ENCODE measurements at places on chromosomes 2 and 18.

DNA sequence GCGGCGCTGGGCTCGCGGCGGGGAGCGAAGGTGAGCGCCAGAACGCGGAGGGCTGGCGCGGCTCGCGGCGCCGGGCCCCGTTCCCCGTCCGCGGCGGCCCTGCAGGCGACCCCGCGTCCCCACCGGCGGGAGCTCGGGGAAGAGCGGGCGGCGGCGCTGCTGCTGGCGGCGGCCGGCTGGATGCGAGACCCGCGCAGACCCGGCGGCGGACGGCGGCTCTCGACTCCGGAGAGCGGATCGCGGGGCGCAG, 213 bp downstream of the DOK6 start:
- DNase-seq = no peak

DNA sequence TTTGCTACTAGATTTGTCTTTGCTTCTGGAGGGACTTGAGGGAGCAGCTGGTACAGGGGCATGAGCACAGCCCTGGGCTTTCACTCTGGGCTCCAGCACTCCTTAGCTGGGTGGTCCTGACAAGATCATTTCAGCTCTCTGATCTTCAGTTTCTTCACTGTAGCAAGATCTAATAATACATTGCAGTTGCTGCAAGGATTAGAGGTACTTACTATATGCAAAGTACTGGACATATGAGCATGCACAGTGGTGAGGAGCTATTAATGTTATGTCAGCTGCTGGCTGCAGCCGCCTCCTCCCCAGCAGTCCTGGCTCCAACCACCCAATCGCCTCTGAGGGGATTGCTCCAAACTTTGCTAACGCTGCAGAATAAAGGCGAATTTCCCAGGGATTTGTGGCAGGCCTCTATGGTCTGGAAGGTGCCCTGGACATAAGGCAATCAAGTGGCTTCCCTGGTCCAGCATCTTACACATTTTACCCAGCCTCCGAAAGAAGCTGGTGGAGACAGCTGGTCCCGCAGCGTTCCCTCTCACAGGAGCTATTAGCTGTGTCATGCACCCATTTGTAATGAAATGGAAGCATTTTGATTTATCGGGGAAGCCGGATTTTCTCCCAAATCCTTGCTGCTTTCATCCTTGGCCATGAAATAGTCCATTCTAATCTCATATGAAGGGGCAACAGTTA, 96.7 kb downstream of the RHOB start:
- no peak for DNase-seq

DNA sequence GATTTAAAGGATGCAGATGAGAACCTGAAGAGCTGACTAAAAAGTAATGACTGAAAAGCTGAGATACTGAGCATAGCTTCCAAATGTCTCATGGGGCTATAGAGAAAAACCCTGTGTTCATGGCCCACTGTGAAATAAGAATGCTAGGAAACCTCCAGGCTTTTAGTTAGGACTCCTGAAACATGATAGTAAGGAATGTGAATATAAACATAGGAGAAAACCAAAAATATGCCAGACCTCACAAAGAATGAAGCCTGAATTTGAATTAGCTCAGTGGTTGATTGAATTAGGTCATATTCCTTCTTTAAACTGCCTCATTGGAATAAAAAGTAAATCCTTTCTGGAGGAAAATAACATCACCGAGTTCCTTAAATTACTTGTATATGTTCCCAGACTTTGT, 194.5 kb upstream of the NXPH2 start:
- DNase-seq = peak; percentile 92

GRCh38 chr2:48050711-48051110, 144.4 kb upstream of the FBXO11 start:
- DNase-seq = no peak

DNA sequence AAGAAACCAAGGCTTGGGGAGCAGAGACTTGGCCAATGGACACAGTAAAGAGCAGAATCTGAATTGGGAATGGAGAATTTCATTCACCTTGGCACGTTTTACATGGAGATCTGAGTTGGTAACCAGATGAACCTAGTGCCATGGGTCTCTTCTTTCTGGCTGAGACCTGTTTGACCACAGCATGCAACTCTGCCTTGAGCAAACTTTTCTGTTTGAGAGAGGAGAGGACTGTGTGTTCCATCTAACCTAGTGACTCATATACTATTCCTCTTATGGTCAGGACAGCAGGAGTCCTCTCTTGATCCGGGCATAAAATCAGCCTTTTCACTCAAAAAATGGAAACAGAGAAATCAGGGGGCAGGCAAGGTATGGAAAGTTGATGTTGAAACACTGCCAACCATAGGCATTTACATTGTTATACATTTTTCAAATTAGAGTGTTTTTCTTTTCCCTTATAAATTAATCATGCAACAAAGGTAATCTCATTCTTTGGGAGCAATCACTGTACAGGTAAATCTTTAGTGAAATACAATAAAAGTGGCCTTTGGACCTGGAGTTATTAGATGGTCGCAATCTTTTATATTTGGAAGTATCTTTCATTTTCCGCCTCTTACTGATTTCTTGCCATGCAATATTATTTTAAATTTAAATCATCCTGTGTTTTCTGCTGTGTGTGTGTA, 86.7 kb downstream of the NRP2 start:
- no peak for DNase-seq

GRCh38 chr2:95401480-95401879, 1.0 kb upstream of the FAHD2A start:
- DNase-seq = no peak

GRCh38 chr2:227324642-227324994, 433 bp upstream of the MFF start:
- DNase-seq = no peak

GRCh38 chr2:121521359-121521758, 9.3 kb upstream of the RNU4ATAC start:
- DNase-seq = no peak

- no peak for DNase-seq
Observed at GRCh38 chr18:70371908-70372307, 83.1 kb downstream of the SOCS6 start.

GRCh38 chr2:96526101-96526591, 10.4 kb upstream of the ARID5A start:
- no peak for DNase-seq

DNA sequence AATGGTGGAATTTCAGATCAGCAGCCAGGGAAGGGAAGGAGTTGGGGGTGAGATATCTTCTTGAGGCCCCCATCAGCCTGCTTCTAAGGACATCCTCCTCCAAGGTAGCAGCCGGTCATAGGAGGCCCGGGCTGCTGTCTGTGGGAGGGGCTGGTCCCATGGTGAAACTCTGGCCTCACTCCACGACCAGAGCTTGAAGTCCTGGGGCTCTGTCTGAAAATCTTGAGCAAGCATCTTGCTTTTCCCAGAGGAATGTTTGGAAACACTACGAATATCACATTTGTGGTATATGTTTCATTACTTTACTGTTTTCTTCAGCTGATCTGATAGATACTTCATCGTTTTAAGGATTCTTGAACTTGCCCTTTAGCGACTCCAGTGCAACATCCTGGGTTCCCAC, 103.7 kb downstream of the CTAGE1 start:
- no peak for DNase-seq

DNA sequence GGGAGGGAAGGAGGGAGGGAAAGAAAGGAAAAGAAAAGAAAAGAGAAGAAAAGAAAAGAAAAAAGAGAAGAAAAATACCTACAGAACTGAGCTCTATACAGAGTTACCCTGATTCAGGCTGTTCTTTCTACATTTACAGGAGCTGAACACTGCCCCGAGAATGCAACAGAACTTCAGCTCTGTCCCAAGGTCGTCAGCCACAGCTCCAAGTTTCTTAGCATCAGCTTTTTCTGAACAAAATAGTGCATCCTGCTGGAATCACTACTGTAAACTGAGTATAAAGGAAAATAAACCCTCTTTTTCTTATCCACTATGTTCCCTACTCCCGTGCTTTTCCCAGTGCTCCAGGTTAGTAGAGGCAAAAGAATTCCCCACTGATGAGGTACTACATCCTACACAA, 4.7 kb upstream of the PPP4R1 start:
- DNase-seq = no peak

DNA sequence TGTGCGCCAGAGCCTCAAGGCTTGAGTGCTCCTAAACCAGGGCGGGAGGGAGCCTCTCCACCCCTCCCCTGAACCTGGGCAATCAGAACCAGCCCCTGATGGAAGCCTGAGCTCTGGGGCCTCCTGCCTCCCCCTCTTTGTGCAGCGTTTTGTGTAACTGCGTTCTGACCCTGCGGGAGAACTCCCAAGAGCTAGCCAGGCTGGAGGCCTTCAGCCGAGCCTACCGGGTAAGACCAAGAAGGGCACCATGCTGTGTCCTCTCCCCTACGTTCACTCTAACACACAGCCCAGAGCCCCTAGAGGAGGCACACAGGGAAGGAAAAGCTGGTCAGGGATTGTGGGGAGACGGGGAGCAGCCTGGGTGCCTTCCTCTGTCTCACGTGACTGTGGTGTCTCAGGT, 108.0 kb downstream of the PLB1 start:
- no peak for DNase-seq

DNA sequence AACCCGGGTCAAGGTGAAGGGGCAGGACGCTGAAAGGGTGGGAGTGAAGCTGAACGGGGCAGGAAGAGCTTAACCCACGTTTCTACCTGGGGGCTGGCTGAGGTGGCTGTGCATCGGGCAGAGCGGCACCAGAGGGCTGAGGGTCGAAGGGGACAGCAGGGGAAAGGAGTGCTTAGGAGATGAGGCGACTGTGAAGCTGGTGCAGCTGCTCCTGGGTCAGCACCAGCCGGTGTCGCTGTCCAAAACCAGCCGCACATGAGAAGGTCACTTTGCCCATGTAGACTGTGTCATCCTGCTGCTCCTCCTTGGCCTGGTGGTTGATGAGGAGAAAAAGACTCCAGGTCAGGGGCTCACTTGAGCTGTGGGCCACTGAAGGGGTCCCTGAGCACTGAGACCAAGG, 18.1 kb upstream of the SLC4A5 start:
- DNase-seq = no peak

DNA sequence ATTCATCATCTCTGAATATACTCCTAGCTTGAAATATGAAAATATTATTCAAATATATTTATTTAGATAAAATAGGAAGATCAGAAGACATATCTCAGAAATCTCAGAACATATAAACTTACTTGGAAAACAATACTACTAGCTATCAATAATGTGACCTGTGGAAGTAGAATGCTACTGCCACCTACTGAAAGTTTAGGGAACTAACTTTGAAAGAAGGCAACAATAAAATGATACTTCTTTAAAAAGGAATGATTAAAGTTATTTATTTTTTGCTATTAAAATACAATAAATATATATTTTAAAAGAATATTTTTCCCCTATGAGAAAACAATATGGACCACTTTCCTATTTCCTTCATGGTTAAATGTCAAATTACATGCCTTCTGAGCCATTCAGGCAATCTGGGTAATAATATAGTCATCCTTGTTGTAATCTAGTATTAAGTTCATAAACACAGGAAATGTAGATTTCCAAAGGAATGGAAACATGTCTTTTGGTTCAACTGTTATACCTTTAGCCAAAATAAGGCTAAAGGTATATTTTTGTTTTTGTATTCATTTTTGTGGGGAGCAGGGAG, 26.0 kb downstream of the ACADL start:
- DNase-seq = no peak

DNA sequence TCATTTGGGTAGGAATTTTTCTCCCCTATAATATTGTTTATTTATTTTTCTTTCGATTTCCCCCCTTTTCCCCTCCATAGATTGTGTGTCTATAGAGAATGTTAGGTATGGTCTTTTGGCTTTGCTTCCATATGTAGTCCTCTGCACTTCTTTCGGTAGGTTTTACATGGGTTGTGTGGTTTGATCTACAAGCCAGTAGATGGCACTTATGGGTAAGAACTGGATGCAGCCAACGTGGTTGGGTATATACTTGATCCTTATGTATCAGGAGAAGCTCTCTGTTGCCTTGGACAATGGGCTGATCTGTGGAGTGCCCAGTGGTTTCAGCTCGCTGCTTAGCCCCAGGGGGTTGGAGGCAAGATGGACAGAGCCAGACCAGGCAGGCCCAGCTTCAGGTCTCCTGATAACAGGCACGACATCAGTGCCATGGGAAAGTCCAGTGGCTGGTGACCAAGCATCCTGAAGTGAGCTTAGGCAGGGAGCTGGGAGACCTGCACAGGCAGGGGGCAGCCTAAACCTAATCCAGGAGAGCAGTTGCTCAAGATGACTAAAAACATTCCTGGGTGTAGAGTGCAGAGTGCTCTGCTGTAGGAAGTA, 488.3 kb downstream of the CCDC85A start:
- DNase-seq = no peak
